Ovary (tissue), 10 donors: ENCODE measurements at places on chromosomes 7 and 10. TPM values are rescaled to one million over a fixed set of nuclear protein-coding genes. Genes with fewer than 3 reads are reported as not detected.

DNA sequence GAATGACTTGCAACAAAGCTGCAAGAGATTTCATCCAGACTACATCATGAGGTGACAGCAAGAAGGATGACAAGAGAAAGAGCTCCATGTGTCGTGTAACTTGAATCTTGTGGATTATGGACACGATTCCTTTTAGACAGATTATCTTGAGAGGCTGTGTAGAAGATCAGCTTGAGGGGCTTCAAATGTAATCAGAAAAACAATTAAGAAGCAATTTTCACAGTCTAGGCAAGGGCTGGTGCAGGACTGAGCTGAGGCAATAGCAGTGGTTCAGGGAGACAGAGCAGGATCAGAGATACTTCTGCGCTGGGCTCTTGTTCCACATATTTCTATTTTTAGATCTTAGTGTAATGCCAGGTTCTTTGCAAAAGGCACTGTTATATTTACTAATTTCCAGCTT, 253.0 kb upstream of the COBL start:
- H3K4me1 ChIP-seq: no peaks in the 10 kb centered on the region
- no peaks in the 10 kb centered on the region for H3K27me3 ChIP-seq
- DNase-seq: no peak
- no peaks in the 10 kb centered on the region for H3K36me3 ChIP-seq
- H3K4me3 ChIP-seq: no peak overlapping the region

DNA sequence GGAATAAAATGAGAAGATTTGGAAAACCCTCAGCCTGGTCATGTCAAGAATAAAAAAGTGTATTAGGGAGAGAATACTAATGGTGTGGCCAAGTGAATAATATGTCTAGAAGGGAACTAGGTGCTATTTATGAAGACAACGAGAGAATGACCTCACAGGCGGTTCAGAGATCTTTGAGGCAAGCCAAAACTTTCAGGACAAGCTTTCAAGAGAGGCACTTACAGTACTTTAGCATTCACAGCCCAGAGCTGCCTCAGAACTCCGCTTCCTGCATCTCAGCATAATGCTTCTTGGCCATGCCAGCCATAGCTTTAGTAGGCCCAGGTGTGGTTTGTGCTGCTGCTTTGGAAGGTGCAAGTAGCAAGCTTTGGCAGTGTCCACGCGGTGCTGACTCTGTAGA, 37.2 kb upstream of the CCDC7 start:
- no peaks in the 10 kb centered on the region for H3K4me1 ChIP-seq
- H3K4me3 ChIP-seq: no peak overlapping the region
- H3K27me3 ChIP-seq: no peaks in the 10 kb centered on the region
- H3K27ac ChIP-seq: no peak overlapping the region
- H3K36me3 ChIP-seq: no peaks in the 10 kb centered on the region
- no peak for DNase-seq

DNA sequence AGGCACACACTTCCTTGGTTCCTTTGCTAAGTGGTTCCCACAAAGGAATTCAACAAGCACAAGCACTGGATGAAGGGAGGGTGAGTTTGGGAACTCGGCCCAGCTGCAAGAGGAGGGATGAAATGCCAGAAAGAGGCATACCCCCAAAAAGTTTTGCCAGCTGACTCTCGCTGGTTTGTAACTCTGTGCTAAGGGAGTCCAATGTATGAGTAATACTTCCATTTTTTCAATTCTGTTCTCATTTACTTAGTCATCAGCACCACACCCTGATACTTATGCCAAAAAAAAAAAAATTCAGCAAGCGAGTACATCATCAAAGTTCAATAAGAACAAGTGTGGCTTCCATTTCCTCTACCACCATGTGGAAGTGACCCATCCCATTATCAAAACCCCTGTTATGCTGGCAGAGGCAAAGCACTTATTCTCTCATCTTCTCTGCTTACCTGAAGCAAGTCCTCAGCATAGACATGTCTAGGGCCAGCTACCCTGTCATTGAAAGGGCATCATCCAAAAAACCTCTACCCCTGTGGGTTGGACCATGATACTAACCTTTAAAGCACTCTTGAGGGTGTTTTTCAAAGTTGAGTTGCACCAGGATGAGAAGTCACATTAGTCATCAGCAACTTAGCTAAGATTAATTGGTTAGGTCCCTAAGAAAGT, 6.9 kb upstream of the HYCC1 start:
- DNase-seq: no peak
- no peak overlapping the region for H3K27ac ChIP-seq
- no peaks in the 10 kb centered on the region for H3K4me1 ChIP-seq
- no peaks in the 10 kb centered on the region for H3K36me3 ChIP-seq
- no peaks in the 10 kb centered on the region for H3K27me3 ChIP-seq
- no peak overlapping the region for H3K4me3 ChIP-seq

DNA sequence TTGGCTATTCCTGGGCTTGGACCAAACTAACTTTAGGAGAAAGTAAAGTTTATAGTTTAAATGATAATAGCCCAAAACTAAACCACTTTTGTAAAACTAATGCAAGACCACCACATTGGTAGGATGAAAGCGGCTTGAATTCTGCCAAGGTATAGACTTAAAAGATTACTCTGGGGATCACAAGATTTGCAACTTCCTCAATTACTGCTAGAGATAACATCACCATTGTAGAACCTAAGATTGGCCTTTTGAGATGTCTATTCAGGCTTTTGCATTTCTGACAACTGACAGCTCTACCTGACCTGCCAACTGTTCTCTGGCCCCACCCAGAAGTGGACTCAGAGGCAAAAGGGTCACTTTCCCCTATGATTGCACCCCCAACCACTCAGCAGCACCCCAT, 162.4 kb downstream of the TNS3 start:
- H3K27ac ChIP-seq: no peak overlapping the region
- peaks cover 26% of the 10 kb centered on the region for H3K4me1 ChIP-seq
- DNase-seq: no peak
- no peaks in the 10 kb centered on the region for H3K27me3 ChIP-seq
- H3K36me3 ChIP-seq: no peaks in the 10 kb centered on the region
- no peak overlapping the region for H3K4me3 ChIP-seq

DNA sequence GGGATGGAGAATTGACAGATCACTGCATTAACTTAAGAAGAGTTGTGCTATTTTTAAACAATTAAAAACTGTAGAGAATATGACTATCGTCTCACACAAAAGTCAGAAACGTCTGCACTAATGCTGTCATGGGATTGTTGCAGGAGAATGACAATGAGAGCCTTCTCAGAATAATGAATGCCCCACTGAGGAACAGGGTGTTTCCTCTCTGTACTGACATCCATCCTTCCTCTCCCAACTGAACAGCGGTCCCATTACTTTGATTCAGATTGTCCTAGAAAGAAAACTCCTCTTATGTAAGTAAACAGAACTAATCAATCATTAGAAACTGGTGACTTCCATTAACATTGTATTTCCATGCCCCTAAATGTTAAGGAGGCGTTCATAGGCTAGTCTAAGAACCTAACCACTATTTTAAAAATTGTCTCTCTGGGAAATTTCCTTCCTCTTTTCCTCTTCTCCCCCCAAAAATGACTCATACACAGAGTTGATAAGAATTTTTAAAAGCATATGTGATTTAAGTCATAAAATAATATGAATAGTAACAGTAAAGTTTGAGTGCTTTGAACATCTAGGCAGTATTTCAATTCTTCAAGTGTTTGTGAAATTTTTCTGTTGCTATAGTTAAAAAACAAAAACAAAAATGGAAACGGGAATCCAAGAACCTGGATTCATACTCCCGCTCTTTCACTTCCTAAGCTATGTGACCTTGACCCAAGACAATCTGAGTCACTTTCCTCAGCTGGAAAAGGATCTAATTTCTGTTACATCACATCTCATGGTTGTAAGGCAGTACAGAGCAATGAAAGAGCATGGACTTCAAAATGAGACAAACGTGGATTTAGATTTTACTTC, 12.7 kb upstream of the MACC1 start:
- peak overlapping the region; percentile 10 for H3K27ac ChIP-seq
- DNase-seq: no peak
- H3K4me3 ChIP-seq: no peak overlapping the region
- no peaks in the 10 kb centered on the region for H3K36me3 ChIP-seq

GRCh38 chr7:26306790-26307189, 15.1 kb downstream of the SNX10 start:
- H3K27ac ChIP-seq: no peak overlapping the region
- H3K36me3 ChIP-seq: no peaks in the 10 kb centered on the region
- H3K4me3 ChIP-seq: no peak overlapping the region
- H3K4me1 ChIP-seq: no peaks in the 10 kb centered on the region
- DNase-seq: no peak

GRCh38 chr7:140656548-140657515, 15.9 kb upstream of the ADCK2 start:
- DNase-seq: peak; percentile 40
- H3K36me3 ChIP-seq: no peaks in the 10 kb centered on the region
- peak overlapping the region; percentile 22 for H3K4me3 ChIP-seq

GRCh38 chr10:77566236-77566635, 71.4 kb downstream of the KCNMA1 start:
- no peak overlapping the region for H3K27ac ChIP-seq
- H3K4me3 ChIP-seq: no peak overlapping the region
- H3K27me3 ChIP-seq: no peaks in the 10 kb centered on the region
- H3K36me3 ChIP-seq: no peaks in the 10 kb centered on the region
- DNase-seq: no peak
- no peaks in the 10 kb centered on the region for H3K4me1 ChIP-seq

- H3K36me3 ChIP-seq: no peaks in the 10 kb centered on the region
- no peak overlapping the region for H3K4me3 ChIP-seq
- DNase-seq: peak; percentile 55
- H3K27me3 ChIP-seq: no peaks in the 10 kb centered on the region
- H3K27ac ChIP-seq: no peak overlapping the region
- H3K4me1 ChIP-seq: peaks cover 27% of the 10 kb centered on the region
Observed at GRCh38 chr10:50610368-50610767, 13.4 kb downstream of the SGMS1 start.

GRCh38 chr7:140497241-140497769, 18.0 kb upstream of the MKRN1 start:
- no peaks in the 10 kb centered on the region for H3K4me1 ChIP-seq
- no peak for DNase-seq
- H3K27me3 ChIP-seq: no peaks in the 10 kb centered on the region
- H3K27ac ChIP-seq: no peak overlapping the region
- no peak overlapping the region for H3K4me3 ChIP-seq
- no peaks in the 10 kb centered on the region for H3K36me3 ChIP-seq

- peak overlapping the region; percentile 67 for H3K27ac ChIP-seq
- no peak overlapping the region for H3K4me3 ChIP-seq
- no peaks in the 10 kb centered on the region for H3K27me3 ChIP-seq
- H3K36me3 ChIP-seq: no peaks in the 10 kb centered on the region
Observed at GRCh38 chr10:114520453-114520852, 116.2 kb upstream of the AFAP1L2 start.

- no peak overlapping the region for H3K27ac ChIP-seq
- no peaks in the 10 kb centered on the region for H3K36me3 ChIP-seq
- no peak for DNase-seq
- H3K4me3 ChIP-seq: no peak overlapping the region
- H3K4me1 ChIP-seq: peaks cover 3% of the 10 kb centered on the region
Observed at GRCh38 chr7:30933124-30933974, 21.7 kb downstream of the AQP1 start.

DNA sequence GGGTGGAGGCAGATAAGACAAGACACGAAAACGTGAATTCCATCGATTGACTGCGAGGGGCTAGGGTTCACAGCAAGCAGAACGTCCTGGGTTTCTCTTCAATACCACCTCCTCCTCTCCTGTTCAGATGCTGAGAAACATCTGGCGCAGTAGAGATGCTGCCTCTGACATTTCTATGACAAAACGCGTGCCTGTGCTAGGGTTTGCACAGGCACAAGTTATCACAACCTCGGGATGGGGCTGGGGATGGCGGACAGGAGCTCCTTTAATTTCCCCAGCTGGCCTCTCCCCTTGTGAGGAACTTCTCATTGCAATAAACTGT, 99.8 kb upstream of the SVIL start:
- H3K4me1 ChIP-seq: peaks cover 7% of the 10 kb centered on the region
- no peak for DNase-seq
- no peaks in the 10 kb centered on the region for H3K36me3 ChIP-seq
- no peaks in the 10 kb centered on the region for H3K27me3 ChIP-seq
- H3K4me3 ChIP-seq: peak overlapping the region; percentile 88

DNA sequence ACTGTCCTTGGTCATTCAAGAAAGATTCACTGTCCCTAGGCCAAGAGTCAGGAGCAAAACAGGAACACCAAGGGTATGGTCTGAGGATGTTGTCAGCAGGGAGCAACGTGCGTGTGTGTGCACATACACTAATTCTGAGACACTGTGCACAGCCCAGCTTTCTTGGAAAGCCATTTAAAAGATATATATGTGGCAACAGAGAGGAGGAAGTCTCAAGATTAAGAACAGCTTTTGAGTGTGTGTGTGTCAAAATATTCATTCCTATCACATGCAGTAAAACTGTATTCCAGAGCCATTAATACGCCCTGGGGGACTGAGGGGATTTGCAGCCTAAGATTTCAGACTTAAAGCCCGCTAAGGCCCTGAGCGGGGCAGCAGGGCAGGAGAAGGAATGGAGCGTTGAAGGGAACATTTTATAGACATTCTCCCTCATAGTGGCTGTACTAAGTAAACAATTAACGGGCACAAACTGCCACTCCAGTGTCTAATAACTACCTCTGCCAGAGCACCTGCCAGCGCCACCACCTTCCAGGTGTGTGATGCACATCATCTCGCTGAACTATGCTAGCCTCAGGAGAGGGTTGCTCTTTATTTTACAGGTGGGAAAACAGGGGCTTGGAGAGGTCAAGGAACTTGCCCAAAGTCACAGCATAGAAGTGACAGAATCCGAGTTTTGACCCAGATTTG, 2.0 kb downstream of the NOD1 start:
- H3K36me3 ChIP-seq: no peaks in the 10 kb centered on the region
- H3K4me1 ChIP-seq: peaks cover 32% of the 10 kb centered on the region
- peak overlapping the region; percentile 3 for H3K4me3 ChIP-seq
- H3K27me3 ChIP-seq: no peaks in the 10 kb centered on the region
- peak overlapping the region; percentile 6 for H3K27ac ChIP-seq
- no peak for DNase-seq

GRCh38 chr7:134901389-134902020, 84.8 kb upstream of the AGBL3 start:
- no peaks in the 10 kb centered on the region for H3K36me3 ChIP-seq
- H3K27me3 ChIP-seq: no peaks in the 10 kb centered on the region
- no peak overlapping the region for H3K27ac ChIP-seq
- DNase-seq: no peak
- H3K4me3 ChIP-seq: no peak overlapping the region

- no peak for DNase-seq
- H3K4me1 ChIP-seq: peaks cover 2% of the 10 kb centered on the region
- H3K27ac ChIP-seq: peak overlapping the region; percentile 11
- H3K36me3 ChIP-seq: no peaks in the 10 kb centered on the region
- no peak overlapping the region for H3K4me3 ChIP-seq
Observed at GRCh38 chr10:63614371-63614891, 93.2 kb downstream of the REEP3 start.

GRCh38 chr7:28423918-28424514, 11.7 kb downstream of the CREB5 start:
- H3K4me1 ChIP-seq: peaks cover 1% of the 10 kb centered on the region
- no peak for DNase-seq

CPEB3 gene
- 2.3 TPM for polyA plus RNA-seq

FGF8 gene
- not detected for polyA plus RNA-seq

SPDYE16 gene
- 0.15 TPM for polyA plus RNA-seq

LRRC17 gene
- polyA plus RNA-seq: 34.4 TPM

TAF3 gene
- polyA plus RNA-seq: 15.9 TPM

GRB10 gene
- polyA plus RNA-seq: 27.8 TPM

MMD2 gene
- polyA plus RNA-seq: not detected

ZNF117 gene
- polyA plus RNA-seq: 2.9 TPM

IFIT5 gene
- 10.6 TPM for polyA plus RNA-seq

XRCC2 gene
- 0.69 TPM for polyA plus RNA-seq

ACSM6 gene
- polyA plus RNA-seq: not detected
